Stomach (tissue), 19 donors: ENCODE measurements at places on chromosomes 12 and 14. TPM values are rescaled to one million over a fixed set of nuclear protein-coding genes. Genes with fewer than 3 reads are reported as not detected.

GRCh38 chr14:61482348-61483206, 161.2 kb downstream of the PRKCH start:
- H3K4me3 ChIP-seq = no peak overlapping the region
- peak overlapping the region; percentile 95 for H3K27ac ChIP-seq
- no peaks in the 10 kb centered on the region for H3K27me3 ChIP-seq
- H3K4me1 ChIP-seq = peaks cover 44% of the 10 kb centered on the region
- DNase-seq = no peak

Gene TAS2R43
- total RNA-seq = 11.9 TPM

Gene SERPINA1
- 43.7 TPM for total RNA-seq

Gene SIRT4
- not detected for total RNA-seq

GRCh38 chr12:2414810-2415567, 362.2 kb downstream of the CACNA1C start:
- H3K27ac ChIP-seq = no peak overlapping the region
- H3K4me1 ChIP-seq = no peaks in the 10 kb centered on the region
- H3K4me3 ChIP-seq = no peak overlapping the region

Gene INHBE
- not detected for total RNA-seq

GRCh38 chr12:65728848-65729793, 95.2 kb upstream of the HMGA2 start:
- no peak overlapping the region for H3K27ac ChIP-seq
- peaks cover 11% of the 10 kb centered on the region for H3K27me3 ChIP-seq
- H3K36me3 ChIP-seq = no peaks in the 10 kb centered on the region
- H3K4me3 ChIP-seq = no peak overlapping the region
